Frontal cortex (tissue), 4 donors: ENCODE measurements at places on chromosomes 7 and 10.

DNA sequence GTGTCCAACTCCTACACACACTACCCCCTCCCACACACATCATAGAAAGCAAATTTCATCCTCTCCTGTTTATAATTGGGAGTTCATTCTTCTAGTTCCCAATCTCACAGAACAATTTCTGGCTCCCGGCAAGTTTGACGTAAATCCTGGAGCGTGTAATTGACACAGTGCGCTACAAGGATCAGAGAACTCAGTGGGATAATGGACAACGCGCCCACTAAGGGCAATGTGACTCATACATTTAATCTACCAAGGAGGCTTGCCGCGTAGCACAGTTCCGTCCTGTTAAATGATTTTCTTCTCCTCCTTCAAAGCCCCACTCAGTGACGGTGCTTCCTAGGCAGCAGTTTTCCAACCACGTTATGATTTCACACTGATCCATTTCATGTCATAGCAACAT lies 277.6 kb downstream of the SFMBT2 start:
- DNase-seq, result no peak

- no peak for DNase-seq
Observed at GRCh38 chr10:67809107-67809506, 28.9 kb downstream of the DNAJC12 start.

GRCh38 chr10:77940627-77941026 lies 14.1 kb upstream of the DLG5 start:
- no peak for DNase-seq

GRCh38 chr7:48899932-48900331 lies 24.4 kb upstream of the CDC14C start:
- DNase-seq, result no peak

DNA sequence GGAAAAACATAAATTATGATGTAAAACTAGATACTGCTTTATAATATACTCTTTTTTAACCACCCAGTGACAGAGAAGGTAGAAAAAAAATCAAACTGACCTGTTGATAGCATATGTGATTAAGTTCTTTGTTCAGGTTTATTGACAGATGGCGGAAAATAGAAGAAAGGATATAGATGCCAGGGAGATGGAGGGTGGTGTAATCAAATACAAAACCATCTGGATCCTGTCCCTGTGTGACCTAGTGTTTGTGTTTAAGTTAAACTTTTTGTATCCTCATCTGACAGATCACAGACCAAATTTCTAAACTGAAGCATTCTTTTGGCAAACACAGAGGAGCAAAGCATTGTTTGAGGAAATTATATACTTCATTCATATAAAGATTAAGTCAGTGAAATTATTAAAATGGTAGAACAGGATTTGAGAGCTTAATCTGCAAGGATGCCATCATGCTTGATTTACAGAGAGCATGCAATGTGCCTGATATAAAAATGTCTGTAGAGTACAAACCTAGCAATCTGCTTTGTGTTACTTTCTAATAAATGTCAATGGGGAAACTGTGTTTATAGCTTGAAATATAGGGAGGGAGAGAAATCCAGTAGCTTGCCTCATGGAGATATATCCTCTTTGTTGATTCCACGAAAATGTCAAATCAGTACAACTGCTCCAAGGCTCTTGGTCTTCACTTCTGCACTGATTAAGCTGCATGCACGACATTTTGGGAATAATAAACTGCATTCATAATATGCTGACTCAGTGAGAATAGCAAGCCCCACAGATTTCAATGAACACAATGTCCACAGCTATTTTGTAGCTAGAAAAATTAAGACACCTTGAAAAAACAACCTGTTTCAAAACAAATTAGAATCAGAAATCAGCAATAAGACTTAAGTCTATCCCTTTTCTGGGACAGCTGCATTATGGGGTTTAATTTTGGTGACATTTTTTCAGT lies 39.0 kb downstream of the SEM1 start:
- DNase-seq, result no peak
